ENCODE measurements at places on chromosomes 3 and 15.
A peak's percentile ranks its signal among the peaks of the same experiment; 100 is the strongest.

DNA sequence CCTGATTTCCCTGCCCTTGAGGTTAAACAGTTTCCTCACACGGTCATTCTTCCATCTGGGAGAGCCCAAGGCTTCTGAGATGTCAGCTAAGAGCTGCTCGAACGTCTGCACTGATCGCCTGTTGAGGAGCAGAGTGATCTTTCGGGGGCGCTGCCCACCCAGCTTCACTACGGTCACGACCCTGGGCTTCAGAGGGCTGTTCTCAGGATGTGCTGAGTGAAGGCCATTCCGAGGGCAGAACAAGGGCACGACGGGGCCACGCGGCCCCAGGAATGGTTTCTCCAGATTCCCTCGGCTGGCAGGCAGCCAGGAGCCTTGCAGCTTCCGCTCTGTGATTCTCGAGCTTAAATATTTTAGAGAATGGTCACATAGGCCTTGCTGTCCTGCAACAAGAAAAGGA lies 25.7 kb downstream of the DCLK3 start:
- no peak for DNase-seq

DNA sequence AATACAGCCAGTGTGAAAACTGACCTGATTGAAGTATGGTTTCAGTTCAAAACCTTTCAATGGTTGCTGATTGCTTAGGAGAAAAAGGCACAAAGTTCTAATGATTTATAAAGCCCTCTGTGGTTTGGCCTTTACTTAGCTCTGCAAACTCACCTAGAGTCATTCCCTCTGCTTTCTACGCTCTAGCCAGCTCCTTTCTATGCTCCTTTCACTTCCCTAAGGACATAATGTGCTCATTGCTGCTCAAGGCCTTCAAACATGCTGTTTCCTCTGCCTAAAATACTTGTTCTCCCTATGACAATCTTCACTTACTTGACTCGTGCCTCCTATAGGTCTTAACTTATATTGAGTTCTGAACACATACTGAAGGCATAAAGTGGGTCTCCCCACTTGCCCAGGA lies 19.0 kb downstream of the RPL39L start:
- DNase-seq: no peak

GRCh38 chr15:83815506-83815905 lies 161.6 kb downstream of the ADAMTSL3 start:
- no peak for DNase-seq

GRCh38 chr3:127568586-127568985 lies 21.9 kb downstream of the TPRA1 start:
- no peak for DNase-seq

- DNase-seq: no peak
These were observed 8.3 kb upstream of the UBE2E1 start for GRCh38 chr3:23797491-23797890.

DNA sequence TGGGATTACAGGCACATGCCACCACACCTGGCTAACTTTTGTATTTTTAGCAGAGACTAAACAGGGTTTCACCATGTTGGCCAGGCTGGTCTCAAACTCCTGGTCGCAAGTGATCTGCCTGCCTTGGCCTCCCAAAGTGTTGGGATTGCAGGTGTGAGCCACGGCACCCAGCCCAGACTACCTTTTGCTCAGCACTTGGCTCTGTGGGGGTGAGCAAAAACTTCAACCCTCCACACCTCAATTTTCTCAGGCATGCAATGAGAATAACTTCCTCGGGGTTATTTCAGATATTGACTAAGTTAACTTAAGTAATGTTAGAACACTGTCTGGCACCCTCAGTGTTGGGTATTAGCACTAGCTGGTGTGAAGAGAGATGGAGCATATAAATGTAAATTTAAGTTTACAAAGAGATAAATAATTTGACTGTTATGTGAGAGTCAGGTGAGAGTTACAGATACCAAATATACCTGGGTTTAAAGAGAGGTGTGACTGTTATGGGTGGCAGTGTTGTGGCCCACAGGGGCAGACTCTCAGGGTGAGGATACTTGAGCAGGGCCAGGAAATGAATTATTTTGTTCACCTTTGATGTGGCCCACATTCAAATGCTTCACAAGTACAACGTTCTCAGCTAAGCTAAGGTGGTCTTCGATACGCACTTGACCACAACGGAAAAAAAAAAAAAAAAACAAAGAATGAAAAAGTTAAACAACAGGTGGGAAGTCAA lies 29.0 kb downstream of the CPOX start:
- DNase-seq: no peak

- DNase-seq: no peak
These were observed 91.6 kb upstream of the FGF7 start for GRCh38 chr15:49331442-49331841.

DNA sequence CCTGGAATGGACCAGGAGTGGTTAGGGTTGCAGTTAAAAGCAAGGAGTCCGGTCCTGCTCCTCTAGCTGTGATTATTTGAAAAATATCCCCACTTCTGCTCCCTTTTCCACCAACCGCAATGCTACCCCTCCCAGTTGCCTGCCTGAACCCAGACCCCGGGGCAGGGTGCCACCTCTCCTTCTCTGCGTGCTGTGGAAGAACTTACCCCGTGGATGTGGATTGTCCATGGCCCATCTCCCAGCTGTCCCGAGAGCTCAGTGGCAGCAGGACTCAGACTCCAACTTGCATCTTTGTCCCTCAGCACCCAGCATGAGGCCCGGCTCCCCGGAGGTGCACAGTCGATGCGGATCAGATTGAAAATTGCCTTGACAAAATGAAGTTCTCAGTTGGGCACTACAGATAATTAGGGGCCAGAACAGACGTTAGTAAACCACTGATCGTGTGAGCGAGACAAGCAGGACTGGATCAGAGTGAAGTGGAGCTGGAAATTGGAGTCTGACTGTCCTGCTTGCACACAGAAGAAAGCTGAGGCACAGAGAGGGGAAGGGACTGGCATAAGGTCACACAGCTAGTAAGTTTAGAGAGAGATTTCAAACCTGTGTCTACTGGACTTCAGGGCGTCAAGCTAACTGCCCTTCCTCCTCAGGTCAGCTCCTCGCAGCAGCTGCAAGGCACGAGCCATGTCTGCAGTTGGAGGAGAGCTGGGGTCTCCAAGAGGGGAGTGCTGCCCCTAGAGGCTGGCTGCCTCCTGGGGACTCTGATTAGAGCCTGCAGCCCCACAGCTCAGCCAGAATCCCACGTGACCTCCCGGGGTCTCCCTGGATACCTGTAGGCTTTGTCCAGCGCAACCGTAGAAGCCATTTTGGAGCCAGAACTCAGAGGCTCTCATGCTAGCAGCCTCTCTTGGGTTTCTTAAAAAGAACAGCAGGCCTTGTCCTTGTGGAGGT lies 14.7 kb downstream of the SLC6A1 start:
- no peak for DNase-seq

GRCh38 chr15:77081971-77082370 lies 11.1 kb upstream of the TSPAN3 start:
- DNase-seq: no peak

- DNase-seq: no peak
These were observed 51.9 kb upstream of the GAP43 start for GRCh38 chr3:115571413-115571812.

DNA sequence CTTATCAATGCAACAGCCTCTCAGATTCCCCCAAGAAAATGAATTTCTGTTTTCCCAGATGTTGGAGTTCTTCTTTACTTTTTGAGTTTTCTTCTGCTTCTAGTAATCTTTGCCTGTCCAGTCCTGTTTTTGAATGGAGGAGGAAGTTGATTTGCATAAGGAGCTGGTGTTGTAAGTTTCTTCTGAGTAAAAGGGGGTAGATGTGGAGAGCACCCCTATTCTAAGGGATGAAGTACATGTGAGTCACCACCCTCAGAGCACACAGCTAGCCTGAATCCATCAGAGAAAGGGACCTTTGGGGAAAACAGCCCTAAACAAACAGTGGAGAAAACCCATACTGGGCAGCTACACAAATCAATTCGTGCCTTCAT lies 34.5 kb downstream of the ACAA1 start:
- no peak for DNase-seq

GRCh38 chr15:52118969-52119749 lies 6.6 kb upstream of the BCL2L10 start:
- DNase-seq: no peak

- DNase-seq: no peak
These were observed 89.7 kb upstream of the FGF12 start for GRCh38 chr3:192817053-192817452.

- DNase-seq: no peak
These were observed 5.1 kb downstream of the POLG start for GRCh38 chr15:89329329-89330084.

- DNase-seq: no peak
These were observed 17.3 kb downstream of the LTF start for GRCh38 chr3:46447228-46447985.

DNA sequence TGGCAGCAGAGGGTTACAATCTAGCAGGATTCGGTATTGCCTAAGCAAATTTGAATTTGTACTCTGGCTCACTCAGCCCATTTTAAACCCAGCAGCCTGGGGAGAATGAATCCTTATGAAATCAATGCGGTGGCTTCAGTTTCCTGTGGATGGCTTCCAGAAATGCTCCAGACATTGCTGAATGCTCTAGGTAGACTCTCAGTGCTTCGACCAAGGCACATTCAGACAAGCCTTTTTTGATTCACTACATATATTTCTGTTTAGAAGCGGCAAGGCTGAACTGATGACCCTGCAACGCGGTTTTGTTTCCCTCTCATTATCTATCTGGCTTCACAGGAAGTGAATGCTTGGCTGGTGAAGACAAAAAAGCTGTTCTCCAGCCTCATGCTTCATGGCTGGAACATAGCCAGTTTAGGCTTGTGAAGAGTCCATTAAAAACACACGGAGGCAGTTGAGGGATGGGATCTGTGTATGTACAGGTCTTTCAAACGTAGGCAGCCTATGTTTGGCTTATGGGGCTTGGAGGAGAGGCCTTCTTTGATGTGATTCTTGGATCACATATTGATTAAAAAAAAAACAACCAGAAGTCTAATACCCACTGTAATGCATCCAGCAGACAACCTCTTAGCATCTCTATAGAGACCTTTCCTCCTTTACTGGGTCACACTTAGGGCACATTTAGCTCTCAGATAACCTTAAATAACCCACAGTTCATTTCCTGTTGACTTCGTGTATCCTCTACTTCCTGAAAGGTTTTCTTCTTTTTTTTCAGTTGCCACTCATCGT lies 400.2 kb upstream of the TBL1XR1 start:
- peak; percentile 1 for DNase-seq

DNA sequence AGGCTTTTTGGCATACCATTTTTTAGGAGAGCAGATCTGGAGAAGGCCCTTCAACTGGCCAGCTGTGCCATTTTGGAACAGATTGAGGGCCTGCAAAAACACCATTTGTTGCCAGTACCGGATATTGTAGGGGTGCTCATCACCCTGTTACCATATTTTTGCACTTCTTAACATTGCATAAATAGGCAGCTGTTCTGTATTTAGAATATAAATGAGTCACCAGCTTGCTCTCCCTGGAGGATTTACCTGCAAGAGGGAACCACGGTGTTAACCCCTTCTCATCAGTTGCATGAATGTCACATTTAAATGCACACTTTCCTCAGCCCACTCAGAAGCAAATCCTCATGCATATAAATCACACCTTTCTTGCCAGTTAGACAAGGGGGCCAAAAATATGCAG lies 435.6 kb downstream of the ROBO2 start:
- no peak for DNase-seq

GRCh38 chr3:156680243-156680914 lies 6.0 kb downstream of the TIPARP start:
- DNase-seq: no peak

DNA sequence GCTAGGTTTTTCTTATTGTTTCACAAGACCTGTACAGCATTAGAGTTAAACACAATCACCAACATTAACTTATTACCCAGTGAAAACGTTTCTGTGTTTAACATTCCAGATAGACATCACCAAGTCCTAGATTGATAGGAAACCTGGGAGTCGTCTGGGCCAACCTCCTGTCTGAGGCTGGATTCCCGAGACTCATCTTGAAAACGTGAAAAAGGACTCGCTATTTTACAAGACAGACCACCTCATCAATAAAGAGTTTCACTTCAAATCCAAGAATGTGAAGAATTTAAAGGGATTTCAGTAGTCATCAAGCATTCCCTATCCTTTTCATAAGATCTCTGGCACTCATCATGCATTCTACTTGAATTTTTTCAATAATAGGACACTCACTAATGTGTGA lies 626.6 kb downstream of the MCTP2 start:
- DNase-seq: no peak

- DNase-seq: no peak
These were observed 193.5 kb downstream of the ULK4 start for GRCh38 chr3:41768363-41768762.

DNA sequence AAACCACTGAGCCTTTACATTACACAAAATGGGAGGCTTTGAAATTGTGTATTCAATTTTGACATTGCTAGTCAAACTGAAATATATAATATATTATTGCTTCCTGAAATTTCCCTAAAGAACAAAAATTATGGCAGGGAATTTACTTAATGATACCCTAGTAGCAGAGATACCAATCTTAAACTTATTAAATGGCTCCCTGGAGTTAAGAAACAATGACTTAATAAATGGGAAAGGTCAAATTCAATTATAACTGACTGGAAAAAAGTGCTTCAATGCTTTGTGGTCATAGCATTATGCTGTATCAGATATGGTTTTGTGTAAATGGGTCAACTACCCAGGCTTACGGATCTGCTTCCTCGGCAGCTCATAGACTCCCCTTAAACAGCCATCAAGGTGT lies 244.1 kb downstream of the CNTN3 start:
- no peak for DNase-seq

GRCh38 chr3:153835540-153835939 lies 285.6 kb upstream of the ARHGEF26 start:
- DNase-seq: no peak

DNA sequence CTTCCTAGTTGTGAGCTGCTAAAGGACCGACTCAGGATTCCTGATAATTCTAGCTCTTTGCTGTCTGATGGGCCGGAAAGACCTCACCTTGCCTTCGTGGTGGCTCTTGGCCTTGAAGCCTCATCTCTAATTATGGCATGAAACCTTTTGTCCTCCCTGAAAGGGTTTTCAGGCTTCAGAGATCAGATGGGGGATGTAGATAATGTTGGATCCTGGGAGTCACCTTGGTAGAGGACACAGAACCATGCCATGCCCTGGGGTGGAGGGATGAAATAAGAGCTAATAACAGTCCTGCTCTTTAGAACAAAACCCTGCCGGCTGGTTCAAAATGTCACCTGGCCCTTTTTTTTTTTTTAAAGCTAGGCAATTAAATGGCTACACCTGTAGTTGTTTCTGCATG lies 50.8 kb upstream of the SYN2 start:
- DNase-seq: no peak

GRCh38 chr3:159233734-159234133 lies 431.9 kb downstream of the MFSD1 start:
- no peak for DNase-seq

GRCh38 chr15:40909662-40910630 lies 15.7 kb downstream of the VPS18 start:
- no peak for DNase-seq

- no peak for DNase-seq
These were observed 215.1 kb downstream of the MCTP2 start for GRCh38 chr15:94446441-94446840.

DNA sequence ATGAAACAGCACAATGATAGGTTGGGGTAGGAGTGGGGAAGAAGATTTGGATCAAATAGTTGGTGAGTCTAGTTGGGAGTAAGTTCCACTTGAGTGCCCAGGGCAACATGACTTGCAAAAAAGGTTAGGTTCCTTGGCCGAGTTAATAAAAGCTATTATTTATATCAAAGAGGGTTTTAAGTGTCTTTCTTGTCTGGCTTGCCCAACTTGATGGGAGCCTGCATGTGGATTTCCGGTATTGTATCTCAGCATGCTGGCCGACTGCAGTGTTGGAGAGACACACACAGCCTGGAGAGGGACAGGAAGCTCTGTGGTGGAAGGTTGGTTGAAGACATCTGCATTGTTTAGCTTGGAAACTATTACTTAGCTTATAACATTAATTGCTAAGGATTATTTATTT lies 449.5 kb upstream of the TBL1XR1 start:
- no peak for DNase-seq

Data from activated CD4-positive, CD25-positive, alpha-beta regulatory T cell treated with anti-CD3 and anti-CD28 coated beads, Interleukin-2, amount 50 U/mL, for 16 hours (primary cell).